ENCODE measurements at places on chromosomes 13 and 19.

- no peak for DNase-seq
These were observed 3.5 kb downstream of the LRP3 start for GRCh38 chr19:33197591-33198000.

- DNase-seq = no peak
These were observed 10.6 kb upstream of the ZNF358 start for GRCh38 chr19:7505288-7505681.

GRCh38 chr13:44058624-44059215 is 179.0 kb downstream of the LACC1 start:
- no peak for DNase-seq

- no peak for DNase-seq
These were observed 15.2 kb downstream of the POLD1 start for GRCh38 chr19:50399368-50399745.

DNA sequence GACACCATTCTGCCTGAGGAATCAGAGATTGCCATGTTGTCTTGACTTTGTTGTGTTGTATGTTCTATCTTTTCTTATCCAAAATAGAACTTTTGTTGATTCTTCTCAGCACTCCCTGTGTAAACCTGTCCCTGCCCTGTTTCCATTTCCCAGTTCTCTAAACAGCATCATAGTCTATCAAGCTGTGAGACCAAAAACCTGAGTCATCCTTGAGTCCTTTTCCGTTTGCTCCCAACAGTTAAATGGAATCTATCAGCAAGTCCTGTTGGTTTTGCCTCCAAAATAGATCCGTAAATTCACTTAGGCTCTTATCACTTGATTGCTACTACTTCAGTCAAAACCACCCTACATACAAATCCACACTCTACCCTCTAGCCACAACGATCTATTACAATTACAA is 667.1 kb downstream of the PCDH9 start:
- no peak for DNase-seq

- DNase-seq = no peak
These were observed 42.5 kb upstream of the LDLR start for GRCh38 chr19:11046605-11047354.

DNA sequence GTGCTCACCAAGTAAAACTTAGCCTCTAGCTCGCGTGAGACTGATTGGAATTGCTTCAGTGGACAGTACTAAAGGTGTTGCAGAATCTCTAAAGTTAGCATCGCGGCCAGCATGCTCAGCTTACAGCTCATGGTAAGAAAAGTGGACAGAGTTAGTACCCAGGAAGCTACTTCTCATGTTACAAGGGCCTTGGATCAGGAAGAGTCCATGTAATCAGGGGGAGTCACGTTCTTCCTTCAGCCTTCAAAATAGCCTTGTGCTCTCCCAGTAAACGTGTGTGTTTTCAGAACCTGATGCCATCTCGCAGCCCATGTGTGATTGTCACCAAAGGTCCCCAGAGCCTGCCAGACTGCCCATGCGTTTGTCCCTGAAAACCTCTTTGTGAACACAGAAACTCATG is 195.8 kb upstream of the RNF113B start:
- no peak for DNase-seq

- DNase-seq = no peak
These were observed 396 bp downstream of the F7 start for GRCh38 chr13:113105921-113106452.

DNA sequence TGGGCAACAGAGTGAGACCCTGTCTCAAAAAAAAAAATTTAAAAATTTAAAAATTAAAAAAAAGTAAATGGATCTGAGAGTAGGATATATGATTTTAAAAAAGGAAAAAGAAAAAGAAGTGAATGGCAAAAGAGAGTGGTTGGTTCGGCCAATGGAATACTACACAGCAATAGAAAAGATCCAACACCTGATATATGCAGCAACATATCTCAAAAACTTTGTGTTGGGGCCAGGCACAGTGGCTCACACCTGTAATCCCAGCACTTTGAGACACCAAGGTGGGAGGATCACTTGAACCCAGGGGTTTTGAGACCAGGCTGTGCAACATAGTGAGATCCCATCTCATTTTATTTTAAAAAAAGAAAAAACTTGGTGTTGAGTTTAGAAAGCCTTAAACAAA is 1.4 kb upstream of the LYPD3 start:
- DNase-seq = no peak

GRCh38 chr19:3590991-3591659 is 5.8 kb downstream of the GIPC3 start:
- DNase-seq = no peak

DNA sequence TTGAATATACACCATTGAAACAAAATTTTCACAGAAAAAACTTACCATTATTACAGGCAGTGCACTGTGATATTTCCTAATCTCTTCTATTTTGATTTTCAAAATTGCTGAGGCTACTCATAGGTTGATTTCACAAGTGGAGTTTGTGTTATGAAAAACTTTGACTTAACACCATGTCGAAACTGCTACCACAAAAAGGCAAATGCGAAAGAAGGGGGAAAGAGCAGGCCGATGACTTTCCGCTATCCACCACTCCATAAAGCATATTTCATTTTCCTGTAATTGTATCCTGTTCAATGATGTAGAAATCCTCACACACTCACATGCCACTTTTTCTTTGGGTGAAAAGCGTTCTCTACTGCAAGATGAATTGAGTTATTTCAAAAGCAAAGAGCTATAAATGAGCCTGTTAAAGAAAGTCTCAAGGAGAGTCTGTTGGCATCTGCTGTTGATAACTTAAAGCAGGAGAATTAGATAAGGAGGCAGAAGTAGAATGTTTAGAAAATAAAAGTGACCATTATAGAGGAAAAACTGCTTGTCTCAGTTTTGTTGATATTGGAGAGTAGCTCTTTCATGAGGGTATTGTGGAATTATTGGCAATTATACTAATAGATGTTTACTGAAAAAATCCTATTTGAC is 18.8 kb downstream of the KL start:
- DNase-seq = peak; percentile 65

DNA sequence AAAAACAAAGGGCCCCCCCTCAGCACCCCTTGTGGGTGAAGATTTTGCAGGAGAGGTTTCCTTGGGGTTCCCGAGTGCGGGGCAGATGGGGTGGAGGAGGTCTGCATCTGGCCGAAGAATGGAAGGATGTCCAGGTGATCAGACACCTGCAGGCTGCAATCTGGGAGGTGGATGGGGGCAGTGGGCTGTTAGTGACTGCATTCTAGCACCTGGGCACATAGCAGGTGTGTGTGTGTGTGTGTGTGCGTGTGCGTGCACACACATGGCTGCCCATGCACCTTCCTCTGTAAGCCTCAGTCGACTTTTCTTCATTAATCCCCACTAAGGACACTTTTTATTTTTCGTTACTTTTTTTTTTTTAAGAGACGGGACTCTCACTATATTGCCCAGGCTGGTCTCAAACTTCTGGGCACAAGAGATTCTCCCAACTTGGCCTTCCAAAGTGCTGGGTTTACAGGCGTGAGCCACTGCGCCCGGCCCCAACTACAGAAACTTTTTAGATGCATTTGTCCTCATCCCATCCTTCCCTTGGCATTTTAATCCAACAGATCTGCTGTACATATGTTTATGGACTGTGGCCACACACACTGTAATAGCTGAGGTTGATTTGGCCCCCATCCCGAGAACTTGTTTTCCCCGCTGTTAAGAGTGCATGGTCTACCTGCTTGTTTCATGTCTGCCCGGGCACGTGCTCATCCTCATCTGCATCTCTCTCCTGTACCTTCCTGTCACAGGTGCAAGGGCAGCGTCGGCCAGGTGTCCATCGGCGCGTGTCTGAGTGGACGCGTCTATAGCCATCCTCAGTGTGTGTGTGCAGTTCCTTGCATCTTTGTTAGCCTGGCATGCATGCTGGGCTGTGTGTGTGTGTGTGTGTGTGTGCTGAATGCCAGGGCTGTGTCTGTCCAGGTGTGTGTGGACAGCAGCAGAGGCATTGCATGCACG is 731 bp downstream of the MAG start:
- DNase-seq = no peak

DNA sequence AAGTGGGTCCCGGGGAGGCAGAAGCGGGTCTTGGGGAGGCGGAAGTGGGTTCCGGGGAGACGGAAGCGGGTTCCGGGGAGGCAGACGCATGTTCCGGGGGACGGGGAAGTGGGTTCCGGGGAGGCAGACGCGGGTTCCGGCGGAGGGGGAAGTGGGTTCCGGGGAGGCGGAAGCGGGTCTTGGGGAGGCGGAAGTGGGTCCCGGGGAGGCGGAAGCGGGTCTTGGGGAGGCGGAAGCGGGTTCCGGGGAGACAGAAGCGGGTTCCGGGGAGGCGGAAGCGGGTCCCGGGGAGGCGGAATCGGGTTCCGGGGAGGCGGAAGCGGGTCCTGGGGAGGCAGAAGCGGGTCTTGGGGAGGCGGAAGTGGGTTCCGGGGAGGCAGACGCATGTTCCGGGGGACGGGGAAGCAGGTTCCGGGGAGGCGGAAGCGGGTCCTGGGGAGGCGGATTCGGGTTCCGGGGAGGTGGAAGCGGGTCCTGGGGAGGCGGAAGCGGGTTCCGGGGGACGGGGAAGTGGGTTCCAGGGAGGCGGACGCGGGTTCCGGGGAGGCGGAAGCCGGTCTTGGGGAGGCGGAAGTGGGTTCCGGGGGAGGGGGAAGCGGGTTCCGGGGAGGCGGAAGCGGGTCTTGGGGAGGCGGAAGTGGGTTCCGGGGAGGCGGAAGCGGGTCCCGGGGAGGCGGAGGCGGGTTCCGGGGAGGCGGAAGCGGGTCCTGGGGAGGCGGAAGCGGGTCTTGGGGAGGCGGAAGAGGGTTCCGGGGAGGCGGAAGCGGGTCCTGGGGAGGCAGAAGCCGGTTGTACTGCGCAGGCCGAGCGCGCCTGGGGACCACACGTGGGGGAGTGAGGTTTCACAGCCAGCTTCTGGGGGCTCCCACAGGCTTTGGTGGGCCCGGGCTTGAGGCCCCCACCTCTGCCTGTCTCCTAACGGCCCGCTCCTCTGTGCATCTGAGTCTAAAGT is 2.5 kb downstream of the SHC2 start:
- DNase-seq = no peak

DNA sequence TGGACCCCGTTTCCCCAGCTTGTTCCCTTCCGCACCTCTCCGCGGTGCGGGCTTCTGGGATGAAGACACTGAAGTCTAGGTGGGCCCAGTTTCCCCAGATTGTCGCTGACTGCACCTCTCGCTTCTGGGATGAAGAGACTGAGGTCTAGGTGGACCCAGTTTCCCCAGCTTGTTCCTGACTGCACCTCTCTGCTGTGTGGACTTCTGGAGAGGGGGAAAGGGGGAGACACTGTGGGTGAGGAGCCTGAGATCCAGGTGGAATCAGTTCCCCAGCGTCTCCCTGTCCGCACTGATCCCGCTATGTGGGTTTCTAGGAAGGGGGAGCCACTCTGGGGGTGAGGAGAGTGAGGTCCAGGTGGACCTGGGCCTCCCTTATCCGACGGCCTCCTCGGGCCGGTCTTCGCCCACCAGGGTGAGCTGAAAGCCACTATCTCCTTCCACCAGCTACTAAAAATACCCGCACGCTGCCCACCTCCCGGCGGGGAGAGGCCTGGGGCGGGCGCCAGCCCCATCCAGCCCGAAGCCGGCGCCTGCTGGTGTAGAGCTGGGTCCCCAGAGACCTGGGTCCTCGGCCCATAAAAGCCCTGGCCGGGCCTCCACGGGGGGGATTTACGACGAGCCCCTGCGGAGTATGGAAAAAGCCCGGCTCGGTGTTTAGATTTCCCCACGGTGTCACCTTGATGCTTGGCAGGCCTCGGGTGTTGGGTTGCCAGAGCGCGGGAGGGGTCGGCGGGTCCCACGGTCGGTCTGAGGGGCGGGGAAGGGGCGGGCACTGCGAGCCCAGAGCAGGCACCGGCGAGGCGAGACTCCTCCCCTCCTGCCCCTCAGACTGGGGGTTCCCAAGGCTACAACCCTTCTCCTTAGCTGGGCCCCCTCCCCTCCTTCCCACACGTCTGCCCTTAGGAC is 10.6 kb downstream of the FUT6 start:
- peak; percentile 65 for DNase-seq

GRCh38 chr13:113153810-113154748 is 4.4 kb upstream of the PROZ start:
- peak; percentile 90 for DNase-seq

- DNase-seq = no peak
These were observed 63.9 kb upstream of the STARD13 start for GRCh38 chr13:33349288-33349985.

DNA sequence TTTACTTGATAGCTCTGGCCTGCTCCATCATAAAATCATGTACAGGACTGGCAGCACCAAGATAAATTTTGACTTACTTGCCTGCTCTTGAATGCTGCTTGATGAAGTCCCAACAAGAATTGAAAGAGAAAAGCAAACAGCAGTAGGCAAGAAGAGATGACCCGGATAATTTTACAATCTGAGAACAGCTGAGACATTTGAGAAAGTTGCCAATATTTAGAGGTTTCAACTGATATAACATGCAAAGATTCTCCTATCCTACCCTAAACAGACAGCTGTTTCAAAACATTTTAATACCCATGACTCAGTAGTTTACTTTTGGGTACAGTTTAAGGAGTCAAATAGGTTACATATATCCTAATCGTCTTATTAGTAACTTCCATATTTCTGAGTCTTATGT is 5.9 kb downstream of the FRY start:
- no peak for DNase-seq

GRCh38 chr19:27676334-27676733 is 1536.6 kb downstream of the UQCRFS1 start:
- DNase-seq = no peak

GRCh38 chr13:99733346-99733745 is 232.1 kb downstream of the TM9SF2 start:
- DNase-seq = no peak

- no peak for DNase-seq
These were observed 51.3 kb downstream of the ZNF536 start for GRCh38 chr19:30423481-30423880.

- DNase-seq = no peak
These were observed 109.2 kb downstream of the SGCG start for GRCh38 chr13:23289917-23290357.

GRCh38 chr13:30869491-30869890 is 36.6 kb upstream of the MEDAG start:
- no peak for DNase-seq

DNA sequence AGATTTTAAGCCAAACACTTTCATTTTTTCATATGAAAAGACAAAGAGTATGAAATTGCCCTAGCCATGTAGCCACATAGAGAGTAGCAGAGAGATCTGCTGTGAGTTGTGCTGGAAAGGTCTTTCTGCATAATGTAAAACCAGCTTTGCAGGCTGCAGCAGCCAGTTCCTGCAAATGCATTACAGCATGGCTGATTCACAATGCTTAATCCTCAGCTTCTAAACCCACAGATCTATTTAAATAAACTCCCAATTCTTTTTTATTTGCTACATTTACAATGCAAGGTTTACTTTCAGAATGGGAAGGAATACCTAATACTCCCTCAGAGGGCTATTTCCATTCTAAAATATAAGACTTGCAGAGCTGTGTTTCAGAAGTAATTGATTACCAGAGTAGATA is 185.6 kb upstream of the STARD13 start:
- no peak for DNase-seq

GRCh38 chr13:100388923-100389322 is 199.7 kb downstream of the GGACT start:
- no peak for DNase-seq

Data from erythroblast (primary cell).